ENCODE measurements at places on chromosomes 12 and 14.

- DNase-seq: no peak
These were observed 28.0 kb upstream of the METAP2 start for GRCh38 chr12:95445884-95446505.

- DNase-seq: no peak
These were observed 430 bp downstream of the SLC41A2 start for GRCh38 chr12:104957719-104958000.

DNA sequence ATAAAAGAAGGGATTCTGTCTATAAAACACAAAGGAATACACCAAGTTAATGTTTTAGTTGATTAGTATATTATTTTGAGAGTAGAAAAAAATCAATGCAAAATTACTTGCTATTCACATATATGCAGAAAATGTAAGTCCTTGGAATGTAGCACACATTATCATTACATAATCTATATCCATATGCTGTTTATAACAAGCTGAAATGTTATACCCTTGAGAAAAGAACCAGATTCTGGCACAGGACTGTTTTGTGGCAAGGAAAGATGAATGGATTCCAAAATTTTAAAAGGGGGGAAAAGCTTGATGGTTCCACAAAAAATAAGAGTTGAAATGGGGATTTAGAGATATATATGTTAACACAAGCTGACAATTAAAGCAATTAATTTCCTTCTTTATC is 153.6 kb downstream of the MSRB3 start:
- DNase-seq: no peak

- no peak for DNase-seq
These were observed 33.9 kb downstream of the SLC35F4 start for GRCh38 chr14:57831981-57832380.

DNA sequence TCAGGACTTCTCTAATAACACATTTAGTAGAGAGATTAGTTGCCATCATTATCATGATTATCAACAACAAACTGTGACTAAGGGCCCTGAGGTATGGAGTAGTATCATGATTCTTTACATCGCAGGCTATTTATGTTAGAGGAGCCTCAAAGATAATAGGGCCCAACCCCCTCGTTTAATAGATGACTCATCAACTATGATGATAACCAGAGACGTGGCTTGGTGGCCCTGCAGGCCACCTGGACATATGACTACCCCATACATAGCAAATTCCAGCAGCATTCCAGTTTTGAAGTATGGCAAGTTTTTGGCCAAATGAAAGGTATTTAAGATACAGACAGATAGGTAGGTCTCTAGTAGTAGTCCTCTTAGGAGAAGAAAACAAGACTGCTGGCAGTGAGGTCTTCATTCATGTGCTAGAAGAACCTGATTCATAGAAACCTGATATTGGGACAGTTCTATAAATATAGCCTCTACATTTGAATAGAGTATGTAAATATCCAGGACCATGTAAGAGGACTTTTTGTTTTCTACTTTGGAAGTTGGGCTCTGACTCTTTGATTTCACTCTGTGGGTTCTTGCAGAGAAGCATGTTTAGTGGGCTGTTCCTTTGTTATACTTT is 5.6 kb downstream of the RIC8B start:
- DNase-seq: no peak

- DNase-seq: no peak
These were observed 352.9 kb upstream of the RGS6 start for GRCh38 chr14:71579331-71579730.

DNA sequence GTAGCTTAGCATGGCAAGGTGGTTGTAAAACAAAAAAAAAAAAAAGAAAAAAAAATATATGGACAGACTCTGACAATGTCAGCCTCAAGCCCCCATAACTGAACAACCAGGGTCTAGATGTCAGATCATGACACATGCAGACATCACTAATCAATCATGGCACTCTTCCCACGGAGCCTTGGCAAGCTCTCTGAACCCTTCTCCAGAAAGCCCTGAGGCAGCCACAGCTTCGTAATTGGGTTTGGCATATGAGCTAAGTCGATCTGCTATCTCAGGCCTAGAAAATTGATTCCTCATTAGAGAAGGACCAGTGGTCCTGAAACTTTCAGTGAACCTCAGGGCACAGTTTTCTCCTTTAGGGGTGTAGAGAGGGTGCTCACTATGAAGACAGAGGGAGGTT is 112.2 kb downstream of the GPR135 start:
- DNase-seq: no peak

DNA sequence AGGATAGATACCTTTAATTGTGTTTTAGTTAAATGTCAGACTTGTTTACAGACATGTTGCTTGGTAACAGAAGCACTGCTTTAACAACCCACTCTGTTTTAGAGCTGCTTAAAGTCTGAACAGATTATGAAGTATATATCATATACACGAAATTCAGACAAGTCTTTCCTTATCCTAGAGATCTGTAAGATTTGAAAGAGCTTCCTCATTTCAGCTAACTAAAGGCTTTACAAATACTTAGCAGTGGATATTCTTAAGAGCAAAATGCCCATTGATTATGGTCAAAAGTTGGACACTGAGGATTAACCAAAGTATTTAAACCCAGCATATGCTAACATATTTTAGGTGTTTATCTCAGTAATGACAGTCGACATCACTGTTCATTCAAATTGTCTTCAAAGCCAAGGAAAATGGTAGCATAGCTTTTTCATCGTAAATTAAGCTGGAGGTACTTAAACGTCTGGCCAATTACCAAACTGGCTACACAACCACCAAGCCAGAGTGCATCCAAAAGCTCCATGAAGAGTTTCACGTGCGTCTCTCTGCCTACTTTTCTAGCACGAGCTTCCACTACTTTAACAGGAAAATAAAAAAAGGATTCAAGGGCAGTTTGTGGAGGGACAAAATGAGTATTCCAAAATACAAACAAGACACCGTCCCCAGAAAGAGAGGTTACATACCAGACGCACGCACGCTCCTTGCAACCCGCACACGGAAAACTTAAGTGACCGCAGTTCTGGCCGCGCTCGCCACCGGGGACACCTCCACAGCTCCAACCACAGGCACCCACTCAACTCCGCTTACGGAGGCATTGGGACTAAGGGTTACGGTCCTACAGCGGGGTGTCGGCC is 565 bp downstream of the CEP83 start:
- DNase-seq: no peak

- DNase-seq: no peak
These were observed 7.0 kb downstream of the CKAP4 start for GRCh38 chr12:106240821-106241220.

GRCh38 chr12:846421-846820 is 94.0 kb downstream of the WNK1 start:
- no peak for DNase-seq

- no peak for DNase-seq
These were observed 41.9 kb downstream of the ATP23 start for GRCh38 chr12:57983146-57983857.

GRCh38 chr14:31934767-31935266 is 142.3 kb upstream of the ARHGAP5 start:
- DNase-seq: no peak

DNA sequence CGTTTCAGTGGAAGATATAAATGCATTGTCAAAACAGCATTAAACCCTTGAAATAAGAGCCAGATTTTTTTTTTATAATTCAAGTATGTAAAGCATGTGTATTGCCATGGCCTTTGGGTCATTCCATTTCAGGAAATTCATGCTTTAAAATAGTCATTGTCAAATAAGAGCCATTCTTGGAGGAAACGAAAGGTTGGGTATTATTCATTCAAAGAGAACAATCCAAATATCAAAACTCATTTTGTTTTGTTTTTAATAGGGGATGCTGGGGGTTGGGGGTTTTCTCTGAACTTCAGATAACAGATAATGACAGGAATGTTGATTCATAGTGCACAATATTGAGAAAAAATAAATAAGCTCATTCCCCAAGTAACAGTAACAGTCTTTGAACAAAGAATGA is 174.4 kb upstream of the NUDT4 start:
- DNase-seq: no peak

- no peak for DNase-seq
These were observed 44.7 kb downstream of the ATF7IP start for GRCh38 chr12:14410177-14410576.

GRCh38 chr14:93219103-93219726 is 12.2 kb downstream of the UBR7 start:
- DNase-seq: no peak

GRCh38 chr14:105899657-105900397 is 373.4 kb downstream of the TMEM121 start:
- peak; percentile 44 for DNase-seq

GRCh38 chr12:93292213-93292612 is 85.5 kb upstream of the NUDT4 start:
- no peak for DNase-seq
